ENCODE measurements at places on chromosomes 6 and 20. TPM values are rescaled to one million over a fixed set of nuclear protein-coding genes. Genes with fewer than 3 reads are reported as not detected.

APOM gene
- total RNA-seq = 4.3 TPM

GRCh38 chr6:56278171-56278591 is 30.8 kb upstream of the COL21A1 start:
- DNase-seq = no peak

TRIM40 gene
- total RNA-seq = not detected

SPATS1 gene
- total RNA-seq = not detected

RIN2 gene
- total RNA-seq = 4.3 TPM

DNA sequence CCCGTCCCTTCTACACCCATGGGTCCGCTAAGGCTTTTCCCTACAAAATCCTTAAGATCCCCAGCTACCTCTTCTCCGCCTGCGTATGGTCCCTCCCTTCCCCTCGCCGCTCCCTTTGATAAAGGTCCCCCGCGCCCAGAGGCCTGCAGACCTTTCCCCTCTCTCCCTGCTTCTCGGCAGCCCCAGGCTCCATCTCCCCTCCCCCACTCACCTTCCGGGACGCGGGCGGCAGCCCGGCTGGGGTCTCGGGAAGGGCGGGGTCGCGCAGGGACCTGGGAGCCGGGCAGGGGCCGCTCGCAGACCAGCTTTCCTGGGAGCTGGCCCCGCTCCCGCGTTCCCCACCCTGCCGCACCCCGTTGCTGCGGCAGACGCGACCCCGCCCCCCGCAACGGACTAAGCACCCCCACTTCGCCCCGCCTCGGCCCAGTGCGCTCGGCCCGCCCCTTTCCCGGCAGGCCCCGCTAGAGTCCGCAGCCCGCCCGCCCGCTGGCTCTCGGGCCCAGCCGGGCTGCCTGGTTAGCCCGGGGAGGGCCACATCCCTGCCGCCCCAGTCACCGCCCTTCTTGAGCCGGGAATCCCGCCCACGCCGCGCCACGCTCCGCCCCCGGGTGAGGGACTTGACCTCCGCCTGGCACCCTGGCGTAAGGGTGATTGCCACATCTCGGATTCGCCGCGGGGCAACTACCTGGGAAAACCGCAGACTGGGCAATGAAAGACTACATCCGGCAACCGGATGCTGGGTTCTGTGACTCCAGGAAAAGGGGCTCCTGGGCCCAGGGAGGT is at the start of gene FLOT1:
Gene FLOT1, minus strand, starts transcription at position 372 of the 783 bp plus-strand sequence. CDS start 498 bp downstream, outside the sequence.
- DNase-seq = peak; percentile 95

- DNase-seq = no peak
Observed at GRCh38 chr6:100173211-100173610, 179.2 kb upstream of the MCHR2 start.

OR11A1 gene
- total RNA-seq = not detected

DNA sequence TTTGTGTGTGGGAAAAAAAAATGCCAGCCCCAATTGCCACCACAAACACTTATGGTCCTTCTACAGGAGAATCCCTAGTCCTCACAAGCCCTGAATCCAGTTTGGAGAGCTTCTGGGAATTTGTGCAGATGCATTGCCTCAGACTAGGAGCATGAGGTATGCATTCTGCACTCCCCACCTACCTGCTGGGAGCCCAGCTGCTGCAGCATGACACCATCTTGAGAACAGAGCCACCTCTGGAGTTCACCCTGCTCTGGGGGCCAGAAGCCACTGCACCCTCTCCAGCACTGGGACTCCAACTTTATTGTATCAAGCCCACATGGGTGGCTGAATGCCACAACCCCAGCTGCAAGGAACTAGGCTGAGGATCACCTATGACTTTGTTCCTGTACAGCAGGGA is 568.5 kb upstream of the ID4 start:
- no peak for DNase-seq

DNA sequence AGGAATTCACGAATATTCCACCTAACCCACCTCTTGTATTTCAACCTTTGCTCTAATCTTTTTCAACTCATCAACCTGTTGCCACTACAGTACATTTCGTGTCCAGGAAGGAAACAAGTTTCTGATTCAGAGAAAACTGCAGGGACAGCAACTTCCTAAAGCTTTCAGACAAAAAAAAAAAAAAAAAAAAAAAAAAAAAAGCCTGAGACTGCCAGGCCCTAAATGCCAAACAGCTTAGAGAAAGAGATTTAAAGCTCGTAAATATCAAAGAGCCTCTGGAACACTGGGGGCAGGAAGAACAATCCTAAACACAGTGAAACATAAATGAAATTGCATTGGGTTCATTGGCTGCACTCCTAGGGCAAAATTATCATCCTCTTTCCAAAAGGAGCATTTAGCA is 411.2 kb upstream of the SPTLC3 start:
- no peak for DNase-seq

C20orf141 gene
- not detected for total RNA-seq

GRCh38 chr20:51326201-51326819 is 216.2 kb downstream of the NFATC2 start:
- peak; percentile 76 for DNase-seq

VSX1 gene
- total RNA-seq = 0.23 TPM

DNA sequence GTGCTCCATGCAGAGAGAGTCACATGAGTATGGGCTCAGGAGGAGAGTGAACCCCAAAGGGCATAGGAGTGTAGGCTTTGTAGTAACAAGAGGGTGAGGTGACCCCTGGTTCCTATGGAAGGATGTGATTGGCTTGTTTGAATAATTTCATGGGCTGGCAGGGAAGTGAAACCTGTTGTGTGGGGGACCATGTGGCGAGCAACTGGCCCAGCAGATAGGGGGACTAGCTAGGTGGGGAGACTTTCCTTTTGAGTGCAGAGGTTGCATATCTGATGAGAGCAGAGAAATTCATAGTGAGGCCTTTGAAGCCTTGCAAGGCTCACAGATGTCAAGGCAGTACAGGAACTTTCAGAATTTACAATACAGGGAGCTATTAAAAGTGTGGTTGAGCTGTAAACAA is 247.9 kb upstream of the SLC35B3 start:
- no peak for DNase-seq

Measured in WTC11 (cell line).